Activated T-helper 1 cell treated with Interleukin-2 at 50 U/mL for 16 hours (primary cell): ENCODE measurements at places on chromosomes 1 and 21.

- no peak for DNase-seq
Observed at GRCh38 chr1:234862944-234863515, 253.1 kb upstream of the IRF2BP2 start.

DNA sequence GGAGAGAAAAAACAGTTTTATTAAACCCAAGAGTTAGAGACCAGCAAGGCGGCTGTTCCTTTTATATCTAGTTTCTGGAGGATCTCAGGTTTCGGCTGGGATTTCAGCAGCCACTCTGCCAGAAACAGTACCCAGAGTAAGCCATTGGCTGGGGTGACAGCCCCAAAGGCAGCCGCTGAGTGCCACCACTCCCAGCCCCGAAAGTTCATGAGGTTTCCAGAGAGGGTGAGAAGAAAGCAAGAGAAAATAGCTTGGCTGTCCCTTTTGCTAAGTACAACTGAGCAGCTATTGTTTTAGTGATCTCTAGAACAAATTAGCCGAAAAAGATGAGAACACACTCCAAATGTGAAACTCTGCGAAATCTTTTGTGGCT is 1.2 kb downstream of the SH3BGR start:
- DNase-seq, result no peak

DNA sequence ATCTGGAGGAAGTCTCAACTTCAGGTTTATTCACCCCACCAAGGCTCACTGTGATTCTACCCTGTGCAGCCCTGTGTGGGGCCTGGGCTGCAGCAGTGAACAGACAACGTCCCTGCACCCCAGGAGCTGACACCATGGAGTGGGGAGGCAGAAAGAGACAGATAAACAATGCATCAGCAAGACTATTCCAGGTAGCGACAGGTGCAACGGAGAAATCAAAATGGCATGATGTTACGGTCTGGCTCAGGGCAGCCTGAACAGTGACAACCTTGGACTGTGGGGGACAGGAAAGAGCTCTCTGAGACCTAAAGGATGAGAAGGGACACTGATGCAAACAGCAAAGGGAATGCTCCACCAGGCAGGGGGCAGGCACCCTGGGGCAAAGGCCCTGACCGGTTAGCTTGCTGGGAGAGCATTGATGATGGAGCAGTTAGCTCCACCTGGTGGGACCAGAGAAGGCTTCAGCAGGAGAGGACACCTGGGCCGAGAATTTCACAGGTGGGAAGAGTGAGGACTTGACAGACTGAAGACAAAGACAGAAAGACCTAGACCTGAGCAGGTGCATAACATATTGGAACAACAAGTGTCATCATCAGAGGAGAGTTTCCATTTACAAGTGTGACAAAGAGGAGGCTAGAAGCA is 589.9 kb downstream of the MATN1 start:
- DNase-seq, result no peak

- DNase-seq, result no peak
Observed at GRCh38 chr1:50796272-50796671, 163.8 kb downstream of the FAF1 start.

- peak; percentile 23 for DNase-seq
Observed at GRCh38 chr1:171654942-171655745, 2.7 kb upstream of the MYOC start.

DNA sequence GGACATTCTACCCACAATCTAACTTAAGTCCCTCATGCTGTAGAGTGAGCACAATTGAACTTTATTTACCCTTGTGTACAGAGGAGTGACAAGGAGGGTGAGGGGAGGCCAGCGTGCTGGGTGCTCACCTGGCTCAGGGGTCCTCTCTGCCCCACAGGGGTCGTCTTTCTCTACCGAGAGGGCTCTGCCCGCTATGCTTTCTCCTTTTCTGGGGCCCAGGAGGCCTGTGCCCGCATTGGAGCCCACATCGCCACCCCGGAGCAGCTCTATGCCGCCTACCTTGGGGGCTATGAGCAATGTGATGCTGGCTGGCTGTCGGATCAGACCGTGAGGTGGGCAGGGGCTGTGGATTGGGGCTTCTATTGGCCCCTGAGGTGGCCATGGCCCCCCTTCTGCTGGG is 5.4 kb downstream of the BCAN start:
- DNase-seq, result no peak

GRCh38 chr1:21564521-21565095 is 55.4 kb downstream of the ALPL start:
- DNase-seq, result no peak

DNA sequence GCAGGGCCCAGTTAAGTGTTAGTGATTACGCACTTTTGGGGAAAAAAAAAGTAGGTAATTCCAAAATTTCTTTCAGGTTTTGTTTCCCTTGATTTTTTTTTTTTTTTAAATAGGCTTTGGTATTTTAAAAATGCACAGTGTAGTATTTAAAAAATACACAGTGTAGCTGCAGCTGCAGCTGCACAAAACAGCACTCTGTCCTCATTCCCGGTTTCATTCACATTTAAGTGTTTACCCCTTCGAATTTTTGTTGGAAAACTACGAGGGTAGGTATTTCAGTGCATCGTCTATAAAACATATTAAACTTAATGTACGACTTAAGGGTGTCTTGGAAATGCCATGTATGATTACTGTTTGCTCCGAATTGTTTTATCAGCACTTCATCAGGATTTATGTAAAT is 3.4 kb downstream of the NEK7 start:
- no peak for DNase-seq

GRCh38 chr1:242522996-242523718 is 1.3 kb downstream of the PLD5 start:
- no peak for DNase-seq

DNA sequence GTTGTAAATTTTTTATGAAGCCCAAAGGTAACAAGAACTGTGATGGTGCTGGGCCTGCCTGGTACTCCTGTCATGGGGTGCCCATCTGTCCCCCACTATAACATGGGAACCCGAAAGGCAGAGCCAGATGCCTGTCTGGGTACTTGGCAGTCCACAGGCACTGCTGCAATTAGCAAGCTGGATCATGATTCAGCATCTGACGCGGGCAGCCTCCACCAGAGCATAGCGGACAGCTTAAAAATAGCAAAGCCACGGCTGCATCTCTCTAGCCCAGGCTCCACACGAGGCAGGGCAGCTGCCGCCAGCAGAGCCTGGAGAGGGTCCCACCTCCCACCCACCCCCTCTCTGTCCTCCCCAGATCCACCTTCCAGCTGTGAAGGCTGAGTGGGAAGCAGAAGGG is 22.9 kb downstream of the SUSD4 start:
- no peak for DNase-seq

DNA sequence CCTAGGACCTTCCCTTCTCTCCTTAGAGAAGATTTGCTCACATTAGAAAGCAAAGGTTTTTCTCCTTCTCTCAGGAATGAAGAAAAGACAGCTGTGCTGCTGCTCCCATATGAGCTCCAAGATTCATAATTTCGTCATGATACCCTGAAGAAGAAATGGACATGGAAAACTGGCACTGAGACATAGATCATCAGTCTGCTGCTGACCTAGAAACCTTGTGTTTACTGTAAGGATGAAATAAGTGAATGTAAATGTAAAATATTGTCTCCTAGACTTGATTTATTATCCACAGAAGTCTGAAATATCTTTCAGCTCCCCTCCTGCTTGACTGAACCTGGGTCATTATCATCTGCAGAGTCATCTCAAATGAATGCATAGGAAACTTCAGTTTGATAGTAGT is 77.9 kb downstream of the ZC3H11B start:
- DNase-seq, result no peak

GRCh38 chr1:67314696-67315095 is 7.0 kb downstream of the IL12RB2 start:
- DNase-seq, result no peak

- DNase-seq, result no peak
Observed at GRCh38 chr1:67771749-67772148, 61.5 kb downstream of the GNG12 start.

- no peak for DNase-seq
Observed at GRCh38 chr21:45516671-45517151, 25.5 kb downstream of the SLC19A1 start.

DNA sequence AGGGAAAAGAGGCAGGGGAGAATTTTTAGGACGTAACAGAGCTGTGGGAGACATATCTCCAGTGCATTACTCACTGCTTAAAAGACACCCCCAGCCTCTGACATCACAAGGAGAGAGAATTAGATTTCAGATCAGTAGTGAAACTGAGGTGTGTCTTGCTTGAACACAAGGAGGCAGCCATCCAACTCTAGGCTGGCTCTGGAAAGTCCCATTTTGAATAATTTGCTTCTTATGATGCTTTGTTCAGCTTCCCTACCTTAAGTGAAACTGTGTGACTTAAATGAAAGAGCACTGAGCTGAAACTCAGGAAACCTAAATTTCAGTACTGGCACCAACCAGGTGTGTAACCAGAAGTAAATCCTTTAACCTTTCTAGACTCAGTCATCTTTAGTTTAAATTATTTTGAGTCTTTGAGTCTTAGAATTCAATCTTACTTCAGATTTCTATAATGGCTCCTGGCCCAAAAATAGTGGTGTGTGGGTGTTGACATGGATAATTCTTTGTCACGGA is 251.6 kb upstream of the SGIP1 start:
- DNase-seq, result no peak

- no peak for DNase-seq
Observed at GRCh38 chr1:38990386-38990737, 714 bp upstream of the AKIRIN1 start.

DNA sequence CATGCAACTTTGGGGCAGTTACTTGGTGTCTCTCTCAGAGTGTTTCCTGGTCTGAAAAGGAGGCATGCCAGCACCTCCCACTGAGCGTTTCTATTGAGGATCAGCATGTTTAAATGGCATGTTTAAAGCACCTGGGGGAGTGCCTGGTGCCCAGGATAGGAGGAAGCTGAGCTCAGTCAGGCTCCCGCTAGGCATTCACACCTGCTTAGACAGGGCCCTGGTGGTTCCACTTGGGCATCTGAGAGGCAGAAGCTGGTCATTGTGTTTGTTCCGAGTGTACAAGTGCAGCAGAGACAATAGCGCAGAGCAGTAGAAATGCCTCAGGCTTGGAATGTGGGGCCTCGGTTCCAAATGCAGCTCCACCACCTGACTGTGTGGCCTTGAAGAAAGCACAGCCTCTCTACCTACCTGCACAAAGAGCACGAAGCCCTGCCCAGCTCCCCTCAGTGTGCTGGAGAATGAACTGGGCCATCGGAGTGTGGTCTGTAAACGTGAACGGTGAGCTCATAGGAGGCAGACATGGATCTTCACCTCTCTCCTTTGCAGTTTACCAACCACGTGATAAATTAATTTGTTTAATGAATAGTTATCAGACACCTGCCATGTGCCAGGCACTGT is 20.3 kb upstream of the TMEM222 start:
- DNase-seq, result no peak

DNA sequence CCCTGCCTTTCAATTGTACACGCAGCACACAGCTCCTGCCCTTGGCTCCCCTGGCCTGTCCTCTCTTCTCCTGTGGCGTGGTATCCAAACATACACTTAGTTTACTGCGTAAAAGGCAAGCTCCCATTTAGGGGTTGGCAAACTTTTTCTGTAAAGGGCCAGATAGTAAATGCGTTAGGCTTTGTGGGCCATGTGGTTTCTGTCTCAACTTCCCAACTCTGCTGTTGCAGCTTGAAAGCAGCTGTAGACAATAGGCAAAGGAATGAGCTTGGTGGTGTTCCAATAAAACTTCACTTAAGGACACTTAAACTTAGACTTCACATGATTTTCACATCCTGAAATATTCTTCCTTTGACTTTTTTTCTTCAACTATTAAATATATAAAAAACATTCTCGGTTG is 63.3 kb downstream of the RHOU start:
- no peak for DNase-seq

DNA sequence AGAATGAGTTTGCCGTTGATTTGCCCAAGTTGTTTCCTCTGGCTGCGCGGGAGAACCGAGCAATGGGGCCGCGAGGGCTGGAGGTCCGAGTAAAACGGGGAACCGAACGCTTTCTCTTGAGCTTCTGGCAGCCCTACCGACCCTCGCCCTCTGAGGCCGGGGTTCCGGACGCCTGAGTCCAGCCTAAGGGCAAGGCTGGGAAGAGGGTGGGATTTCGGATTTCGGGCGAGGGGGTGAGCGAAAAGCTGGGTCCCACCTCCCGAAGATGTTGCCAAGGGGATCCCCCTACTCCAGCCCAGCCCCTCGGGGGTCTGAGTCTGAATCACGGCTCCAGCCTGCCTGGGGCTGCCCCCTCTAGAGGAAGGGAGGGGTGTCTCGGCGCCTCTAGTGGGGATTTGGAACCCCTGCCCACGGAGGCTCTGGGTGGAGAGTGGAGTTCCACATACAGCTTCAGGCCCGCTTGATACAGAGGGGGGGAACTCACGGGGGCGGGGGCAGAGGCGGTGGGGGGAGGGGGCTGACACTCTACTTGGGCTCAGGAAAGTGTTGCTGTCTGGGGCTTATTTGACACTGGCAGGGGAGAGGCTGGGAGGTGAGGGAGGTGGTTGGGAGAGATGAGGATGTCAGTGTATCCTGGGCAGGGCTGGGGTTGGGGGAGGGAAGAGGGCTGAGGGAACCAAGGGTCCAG is 617 bp downstream of the KIRREL1 start:
- DNase-seq, result no peak

- DNase-seq, result no peak
Observed at GRCh38 chr1:157277913-157278312, 139.7 kb upstream of the ETV3 start.

- no peak for DNase-seq
Observed at GRCh38 chr1:162388083-162388594, 6.6 kb downstream of the C1orf226 start.

DNA sequence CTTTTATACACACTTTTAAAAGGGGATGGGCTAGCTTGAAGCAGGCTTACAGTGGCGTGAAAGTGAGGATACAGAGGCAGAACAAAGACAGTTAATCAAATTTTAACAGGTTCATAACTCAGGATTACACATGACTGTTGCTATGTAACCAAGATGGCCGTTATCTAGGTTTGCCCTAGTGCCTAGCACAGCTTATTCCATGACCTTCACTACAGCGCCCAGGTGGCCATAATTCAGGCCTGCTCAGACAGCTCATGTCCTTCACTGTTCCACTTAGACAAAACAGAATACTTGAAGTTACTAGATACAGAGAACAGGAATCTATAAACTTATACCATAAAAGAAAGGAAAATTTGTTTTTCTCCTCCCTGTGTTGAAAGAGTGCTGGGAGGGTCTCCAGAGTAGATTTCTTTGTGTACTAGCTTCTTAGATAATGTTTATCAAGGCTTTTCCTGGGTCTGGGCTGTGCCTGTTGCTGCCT is 6.2 kb upstream of the SPRR2F start:
- no peak for DNase-seq

GRCh38 chr1:110430366-110430765 is 20.6 kb upstream of the PROK1 start:
- no peak for DNase-seq

- no peak for DNase-seq
Observed at GRCh38 chr1:92940541-92940940, 20.7 kb downstream of the DIPK1A start.

DNA sequence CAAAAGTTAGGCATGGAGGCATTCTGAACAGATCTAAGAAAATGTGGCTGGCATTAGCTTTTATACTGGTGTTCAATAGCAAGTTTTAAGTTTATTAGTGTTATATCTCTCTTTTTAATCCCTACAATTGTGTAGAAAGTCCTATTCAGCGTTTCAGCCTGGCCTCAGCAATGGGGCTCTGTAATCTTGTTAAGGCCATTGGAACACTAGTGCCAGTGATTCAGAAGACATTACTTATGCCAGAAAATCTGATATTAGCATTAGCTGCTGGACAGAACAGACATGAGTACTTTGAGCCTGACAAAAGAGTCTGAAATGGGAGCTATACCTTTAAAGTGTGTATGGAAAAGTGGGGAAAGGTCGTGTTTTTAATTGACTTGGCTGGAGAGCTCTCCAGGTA is 167.0 kb downstream of the NEGR1 start:
- DNase-seq, result no peak
